Nucleus accumbens (tissue), 56 donors: ENCODE measurements at places on chromosomes 3 and 15.
A peak's percentile ranks its signal among the peaks of the same experiment; 100 is the strongest.

GRCh38 chr3:8891774-8892173, 71.5 kb downstream of the RAD18 start:
- DNase-seq = no peak

- no peak for DNase-seq
Observed at GRCh38 chr15:78993931-78994530, 49.2 kb upstream of the CTSH start.

- no peak for DNase-seq
Observed at GRCh38 chr15:84840741-84841429, 23.7 kb downstream of the ALPK3 start.

DNA sequence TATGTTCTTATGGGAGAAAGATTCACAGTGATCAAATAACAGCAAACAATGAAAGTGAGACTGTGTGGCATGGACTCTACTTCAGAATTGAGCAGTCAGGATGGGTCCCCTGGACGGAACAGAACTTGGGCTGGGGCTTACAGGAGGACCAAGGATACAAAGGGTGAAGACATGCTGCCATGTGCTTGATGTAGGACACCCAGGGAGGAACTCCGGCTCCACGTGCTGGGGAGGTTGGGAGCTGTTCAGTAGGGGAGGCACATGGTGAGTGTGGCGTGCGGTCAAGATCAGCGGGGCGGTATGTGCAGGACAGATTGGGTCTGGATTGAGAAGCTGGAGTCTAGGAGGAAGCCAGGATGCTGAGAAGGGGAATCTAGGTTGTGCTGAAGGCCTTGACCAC, 32.6 kb downstream of the PPCDC start:
- DNase-seq = no peak

- DNase-seq = no peak
Observed at GRCh38 chr3:124963755-124964154, 29.2 kb upstream of the MUC13 start.

DNA sequence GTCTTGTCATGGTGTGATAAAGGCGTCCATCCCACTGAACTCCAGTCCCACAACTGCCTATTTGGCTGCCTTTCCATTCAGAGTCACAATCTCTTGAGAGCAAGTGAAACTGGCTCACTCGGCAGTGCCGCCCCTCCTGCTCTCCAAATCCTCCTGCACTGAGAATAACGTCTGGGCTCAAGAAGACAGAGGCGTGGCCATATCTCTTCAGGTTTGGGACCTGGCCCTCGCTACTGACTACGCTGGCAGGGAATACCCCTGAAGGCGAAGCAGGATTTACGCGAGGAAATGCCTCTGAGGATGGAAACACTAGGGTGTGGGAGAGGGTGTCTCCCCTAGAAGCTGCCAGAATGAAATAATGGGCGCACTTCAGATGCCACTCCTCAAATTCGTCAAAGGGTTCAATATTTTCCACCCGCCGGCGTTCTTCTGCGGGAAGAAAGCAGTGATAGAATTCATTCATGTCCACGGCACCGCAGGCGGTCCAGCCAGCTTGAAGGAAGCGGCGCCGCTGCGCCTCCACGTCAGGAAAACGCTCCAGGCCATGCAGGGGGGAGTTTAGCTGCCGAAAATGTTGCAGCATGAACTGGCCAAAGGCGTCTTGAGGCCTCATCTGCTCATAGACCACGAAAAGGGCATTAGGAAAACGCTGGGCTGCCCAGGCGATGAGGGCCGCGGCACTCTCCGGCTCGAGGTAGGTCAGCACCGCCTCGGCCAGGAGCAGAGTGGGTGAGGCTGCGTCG, 985 bp downstream of the LCMT2 start:
- DNase-seq = peak; percentile 64

- DNase-seq = peak; percentile 43
Observed at GRCh38 chr3:159806412-159806811, 182.2 kb upstream of the IL12A start.

- no peak for DNase-seq
Observed at GRCh38 chr3:195079636-195080035, 191.3 kb downstream of the XXYLT1 start.

DNA sequence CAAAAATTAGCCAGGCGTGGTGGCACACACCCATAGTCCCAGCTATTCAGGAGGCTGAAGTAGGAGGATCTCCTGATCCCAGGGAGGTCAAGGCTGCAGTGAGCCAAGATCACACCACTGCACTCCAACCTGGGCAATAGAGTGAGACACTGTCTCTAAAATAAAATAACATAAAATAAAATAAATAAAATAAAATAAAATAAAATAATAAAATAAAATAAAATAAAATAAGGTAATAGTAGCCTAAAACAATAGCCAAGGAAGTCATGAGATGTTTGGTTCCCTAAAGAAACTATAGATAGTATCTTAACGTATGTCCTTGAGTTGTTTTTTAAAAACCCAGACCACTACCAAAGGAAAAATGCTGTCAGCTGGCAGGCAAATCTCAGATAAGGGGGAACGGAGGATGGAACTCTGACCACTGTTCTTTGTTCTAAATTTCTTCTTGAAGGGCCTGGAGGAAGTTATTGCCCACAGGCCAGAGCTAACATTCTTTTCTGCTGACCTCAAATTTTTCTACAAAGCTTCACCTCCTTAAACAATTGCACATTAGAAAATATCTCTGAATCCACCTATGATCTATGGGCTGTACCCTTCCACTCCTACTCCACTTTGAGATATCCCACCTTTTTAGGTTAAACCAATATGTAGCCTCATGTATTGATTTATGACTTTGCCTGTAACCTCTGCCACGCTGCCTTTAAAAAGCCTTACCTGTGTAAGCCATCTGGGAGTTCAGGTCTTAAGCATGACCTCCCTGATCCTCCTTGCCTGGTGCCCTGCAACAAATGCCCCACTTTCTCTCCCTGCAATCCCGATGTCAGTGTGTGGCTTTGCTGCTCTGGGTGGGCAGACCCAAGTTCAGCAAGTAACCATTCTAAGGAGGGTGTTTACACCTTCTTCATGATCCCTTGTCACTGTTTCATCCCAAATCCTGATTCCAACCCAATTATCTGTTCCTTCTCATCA, 126.2 kb upstream of the BHLHE40 start:
- no peak for DNase-seq
